ENCODE measurements at places on chromosomes 3 and 15.
A peak's percentile ranks its signal among the peaks of the same experiment; 100 is the strongest.

- DNase-seq: peak; percentile 94
These were observed at the start of gene MGA for GRCh38 chr15:41660235-41661077. Gene MGA, plus strand, starts transcription at chr15:41660405.

DNA sequence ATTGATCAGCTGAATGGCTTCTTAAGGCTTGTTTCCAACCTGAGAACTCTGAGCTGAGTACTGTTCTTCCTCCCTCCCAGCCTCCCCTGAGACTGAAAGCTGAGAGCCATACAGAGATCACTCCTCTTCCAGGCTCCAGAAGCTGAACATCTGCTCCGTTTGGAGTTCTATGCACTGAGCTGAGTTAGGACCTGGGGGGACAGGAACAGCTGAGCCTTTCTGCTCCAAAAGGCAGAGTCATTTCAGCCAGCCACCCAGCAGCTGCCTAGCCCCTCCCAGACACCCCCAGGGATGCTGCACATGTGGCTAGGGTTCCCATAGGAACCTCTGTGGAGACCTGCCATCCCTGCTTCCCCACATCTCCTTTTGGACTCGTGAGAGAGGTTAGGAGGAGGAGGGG is 64.2 kb upstream of the GLCE start:
- no peak for DNase-seq

GRCh38 chr3:77137559-77137958 is 97.7 kb downstream of the ROBO2 start:
- no peak for DNase-seq

DNA sequence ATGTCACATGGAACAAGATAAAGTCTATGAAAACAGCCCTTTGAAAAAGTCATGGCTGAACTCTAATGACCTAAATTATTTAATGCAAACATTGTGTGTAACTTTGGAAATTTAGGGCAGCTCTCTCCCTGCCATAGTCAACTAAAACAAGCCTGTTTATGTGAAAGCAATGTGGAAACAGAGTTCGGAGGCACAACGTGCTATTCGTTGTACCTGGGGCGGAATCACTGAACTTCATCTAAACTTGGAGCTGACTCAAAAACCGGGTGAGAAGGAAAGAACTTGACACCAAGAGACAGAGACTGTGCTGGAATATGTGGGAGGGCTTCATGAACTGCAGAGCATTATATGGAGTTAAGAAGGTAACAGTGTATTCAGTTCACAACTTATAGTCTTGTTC is 764.9 kb upstream of the GOLIM4 start:
- no peak for DNase-seq

DNA sequence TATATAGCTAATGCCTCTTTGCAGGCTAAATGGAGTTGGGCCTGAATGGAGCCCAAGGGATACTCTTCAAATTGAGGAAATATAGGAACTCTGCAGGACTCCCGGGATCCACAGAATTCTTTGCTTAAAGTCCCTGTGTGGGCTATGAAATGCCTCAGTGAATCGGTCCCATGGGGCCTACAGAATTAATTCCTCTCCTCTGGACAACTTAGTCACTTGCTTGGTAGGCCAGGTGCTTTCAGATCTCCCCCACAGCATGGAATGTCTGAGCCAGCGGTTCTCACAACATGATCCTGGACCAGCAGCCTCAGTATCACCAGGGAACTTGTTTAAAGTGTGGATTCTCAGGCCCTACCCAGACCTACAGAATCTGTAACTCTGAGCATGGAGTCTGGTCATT is 15.1 kb upstream of the PRICKLE2 start:
- no peak for DNase-seq

DNA sequence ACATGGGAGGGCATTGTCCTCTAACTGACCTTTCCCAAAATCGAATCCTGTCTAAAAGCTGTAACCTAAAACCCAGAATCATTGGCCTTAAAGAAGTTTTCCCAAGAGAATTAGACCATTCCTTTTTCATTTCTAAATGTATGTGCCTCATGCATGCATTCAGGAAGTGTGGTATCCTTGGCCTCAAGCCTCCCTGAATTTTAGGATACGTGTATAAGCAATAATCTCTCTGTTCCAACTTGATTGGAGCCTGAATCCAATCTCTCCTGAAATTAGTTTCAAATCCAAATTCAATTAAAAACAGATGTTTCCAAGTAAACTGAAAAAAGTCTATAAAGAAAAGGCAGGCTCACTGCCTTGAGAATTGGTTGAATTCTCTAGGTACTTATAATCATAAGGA is 86.0 kb upstream of the VEPH1 start:
- DNase-seq: no peak

- DNase-seq: no peak
These were observed 41.6 kb upstream of the CLSTN2 start for GRCh38 chr3:139893267-139893962.

- DNase-seq: no peak
These were observed 27.7 kb upstream of the MFSD1 start for GRCh38 chr3:158773845-158774830.

GRCh38 chr15:92277776-92278175 is 115.9 kb upstream of the ST8SIA2 start:
- peak; percentile 4 for DNase-seq

- DNase-seq: no peak
These were observed 25.8 kb upstream of the ADPGK start for GRCh38 chr15:72809329-72809728.

GRCh38 chr3:57935539-57935938 is 72.7 kb upstream of the FLNB start:
- DNase-seq: no peak

DNA sequence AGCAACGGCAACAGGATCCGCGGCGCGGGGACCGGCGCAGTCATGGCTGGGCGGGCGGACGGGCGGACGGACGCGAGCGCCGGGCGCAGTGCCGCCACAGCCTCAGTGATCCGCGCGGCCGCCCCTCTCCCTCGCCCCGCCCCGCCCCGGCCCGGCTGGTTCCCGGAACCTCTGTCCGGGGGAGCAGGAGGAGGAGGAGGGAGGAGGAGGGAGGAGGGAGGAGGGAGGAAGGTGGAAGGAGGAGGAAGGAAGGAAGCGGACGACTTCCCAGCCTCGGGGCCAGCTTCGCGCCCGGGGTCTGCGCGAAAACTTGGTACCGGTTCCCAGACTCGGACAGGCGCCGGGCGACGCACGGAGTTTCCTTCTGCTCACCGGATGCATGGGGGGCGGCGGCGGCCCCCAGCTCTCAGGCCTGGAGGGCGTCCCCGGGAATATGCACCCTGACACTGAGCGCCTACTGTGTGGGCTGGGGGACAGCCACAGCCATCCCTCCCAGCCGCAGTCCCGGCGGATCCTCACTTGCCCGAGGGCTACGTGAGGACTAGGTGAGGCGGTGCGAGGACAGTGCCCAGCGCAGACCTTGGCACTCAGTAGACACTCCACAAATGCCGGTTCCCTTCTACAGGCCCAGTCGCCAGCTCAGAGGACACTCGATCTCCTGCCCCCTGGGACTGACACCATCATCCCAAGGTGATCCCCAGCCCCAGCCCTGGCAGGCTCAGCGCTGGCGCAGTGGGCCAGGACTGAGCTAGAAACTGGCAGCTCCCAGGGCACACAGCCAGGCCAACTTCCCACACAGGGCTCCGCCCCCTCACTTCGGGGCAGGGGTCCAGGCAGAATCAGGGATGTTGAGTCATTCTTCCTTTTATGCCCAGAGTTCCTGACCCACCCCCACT is at the start of gene SHISA5:
TSS of gene SHISA5 (minus strand) at position 124 of the 896 bp plus-strand sequence. CDS start at position 44, 80 bp downstream.
- peak; percentile 63 for DNase-seq

GRCh38 chr15:55917881-55918296 is 75.5 kb downstream of the NEDD4 start:
- peak; percentile 97 for DNase-seq

DNA sequence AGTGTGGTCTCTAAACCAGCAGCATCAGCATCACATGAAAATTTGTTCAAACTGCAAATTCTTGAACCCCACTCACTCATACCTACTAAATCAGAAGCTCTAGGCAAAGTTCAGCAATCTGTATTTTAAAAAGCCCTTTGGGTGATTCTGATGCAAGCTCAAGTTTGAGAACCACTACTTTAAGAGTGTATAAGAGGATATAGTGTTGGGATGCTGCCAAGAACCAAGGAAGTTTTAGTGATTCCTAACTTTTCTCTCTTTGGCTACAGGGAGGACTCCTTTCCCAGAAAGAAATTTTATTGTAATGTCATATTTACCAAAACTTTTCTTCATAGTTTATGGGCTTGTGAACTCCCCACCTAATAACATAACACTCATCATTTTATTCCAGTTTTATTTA is 422.2 kb downstream of the TBC1D5 start:
- no peak for DNase-seq

DNA sequence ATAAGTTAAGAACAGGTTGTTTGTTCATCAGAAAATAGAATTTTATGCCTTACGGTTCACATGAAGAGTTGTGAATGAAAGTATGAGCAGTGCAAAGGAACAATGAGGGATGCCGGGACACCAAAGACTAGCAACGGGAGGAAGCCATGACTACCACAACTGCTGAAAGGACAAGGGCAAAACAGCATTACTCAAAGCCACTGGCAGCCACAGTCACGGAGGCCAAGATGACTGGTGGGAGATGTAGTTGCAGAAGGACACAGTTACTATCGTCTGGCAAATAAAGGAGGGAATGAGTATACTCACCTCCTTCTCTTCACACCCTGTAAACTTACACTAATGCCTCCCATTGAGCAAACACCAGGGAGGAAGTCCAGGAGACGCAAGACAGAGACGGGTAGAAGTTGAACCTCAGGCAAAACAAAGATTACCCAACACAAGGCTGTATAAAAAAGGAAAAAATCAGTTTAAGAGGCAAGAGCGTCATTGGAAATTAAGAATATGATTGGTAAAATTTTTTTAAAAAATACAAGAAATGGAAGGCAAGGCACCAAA is 675.5 kb downstream of the FHIT start:
- DNase-seq: no peak

- DNase-seq: no peak
These were observed 599.2 kb downstream of the TUSC7 start for GRCh38 chr3:117308756-117309155.

GRCh38 chr3:173502983-173503568 is 105.5 kb downstream of the NLGN1 start:
- DNase-seq: no peak

- no peak for DNase-seq
These were observed 342.0 kb upstream of the CTDSPL start for GRCh38 chr3:37519661-37520060.

DNA sequence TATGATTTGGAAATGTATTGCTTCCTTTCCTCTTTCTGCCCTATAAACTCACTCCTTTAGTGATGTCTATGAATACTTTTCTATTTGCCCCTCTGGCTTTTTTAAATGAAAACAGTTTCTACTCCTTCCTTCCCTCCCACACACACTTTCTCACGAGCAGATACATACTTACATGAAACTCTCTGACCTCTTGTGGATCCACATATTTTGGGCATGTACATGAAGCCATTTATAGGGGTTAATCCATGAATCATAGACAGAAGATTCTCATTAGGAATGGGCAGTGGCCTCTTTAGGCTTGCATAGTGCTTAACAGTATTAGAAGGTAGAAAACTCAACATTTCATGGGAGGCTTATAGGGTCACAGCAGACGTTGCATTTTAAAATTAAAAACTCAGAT is 24.8 kb downstream of the ANAPC13 start:
- peak; percentile 87 for DNase-seq

DNA sequence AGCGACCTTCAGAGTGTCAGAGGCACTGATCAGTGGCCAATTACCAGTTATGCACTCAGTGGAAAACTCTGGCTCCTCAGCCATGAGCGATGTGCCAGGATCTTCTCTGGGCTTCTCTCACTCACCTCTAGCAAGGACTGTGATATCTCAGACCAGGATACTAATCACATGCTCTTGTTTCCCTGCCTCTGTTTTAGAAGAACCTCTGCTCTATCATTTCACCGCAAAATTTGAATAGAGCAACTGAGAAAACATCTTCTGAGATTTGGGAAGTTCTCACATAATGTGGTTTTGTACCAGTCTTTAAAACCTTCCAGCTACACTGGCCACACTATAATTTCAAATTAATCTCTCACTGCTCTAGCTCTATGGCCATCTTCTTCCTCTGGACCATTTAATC is 325.8 kb upstream of the FRG2C start:
- DNase-seq: no peak

DNA sequence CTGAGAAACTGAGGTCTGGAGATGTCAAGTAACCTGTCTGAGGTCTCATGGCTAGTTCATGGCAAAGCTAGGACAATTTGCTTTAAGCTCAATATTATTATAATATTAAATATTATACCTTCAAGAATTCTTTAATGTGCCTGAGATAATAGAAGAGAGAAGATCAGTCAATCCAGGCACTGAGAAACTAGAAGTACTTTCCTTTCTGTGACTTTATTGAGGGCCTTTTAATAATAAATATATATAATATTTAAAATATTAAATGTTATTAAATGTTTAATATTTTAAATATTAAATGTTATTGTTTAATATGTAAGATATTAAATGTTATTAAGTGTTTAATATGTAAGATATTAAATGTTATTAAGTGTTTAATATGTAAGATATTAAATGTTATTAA is 144.3 kb upstream of the DNAJC19 start:
- no peak for DNase-seq

DNA sequence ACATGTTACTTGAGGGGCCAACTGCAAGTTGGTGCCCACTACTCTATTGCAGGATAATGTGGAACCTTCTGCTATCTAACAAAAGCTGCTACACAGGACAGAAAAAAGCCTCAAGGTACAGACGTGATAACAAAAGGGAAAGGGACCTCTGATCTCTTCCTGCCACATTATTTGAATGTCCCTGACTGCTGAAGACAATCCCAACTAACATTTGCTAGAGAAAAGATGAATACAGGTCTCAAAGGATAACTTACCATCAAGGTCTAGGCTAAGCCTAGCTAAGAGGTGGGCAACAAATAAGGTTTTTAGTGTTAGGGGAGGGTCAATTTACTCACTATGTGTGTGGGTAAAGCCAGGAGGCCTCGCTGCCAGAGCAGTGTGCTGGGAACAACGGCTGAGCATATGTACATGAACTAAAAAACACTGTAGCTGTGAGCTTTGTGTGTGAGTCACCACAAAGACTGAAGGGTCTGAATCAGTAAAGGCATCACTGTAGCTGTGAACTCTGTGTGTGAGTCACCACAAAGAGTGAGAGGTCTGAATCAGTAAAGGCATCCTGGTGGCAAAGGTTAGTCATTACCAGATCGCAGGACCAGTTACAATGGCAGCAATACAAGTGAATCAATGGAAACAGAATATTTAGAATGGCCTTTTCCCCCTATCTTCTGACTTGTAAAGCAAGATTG is 111.7 kb downstream of the LMLN start:
- DNase-seq: peak; percentile 92
